Astrocyte (in vitro differentiated cells and primary cell): ENCODE measurements at places on chromosomes 2 and 18. TPM values are rescaled to one million over a fixed set of nuclear protein-coding genes. Genes with fewer than 3 reads are reported as not detected.

The LONRF2 gene
- 0.45 and 0.62 TPM in 2 replicates for total RNA-seq

The RNF25 gene
- 44.7 and 47.3 TPM in 2 replicates for total RNA-seq

The CTAGE1 gene
- 0.12 and 0.30 TPM in 2 replicates for total RNA-seq

- H3K4me1 ChIP-seq = no peaks in the 10 kb centered on the region
- no peak overlapping the region for H3K4me3 ChIP-seq
- DNase-seq = no peak
- H3K27ac ChIP-seq = no peak overlapping the region
- no peaks in the 10 kb centered on the region for H3K27me3 ChIP-seq
These were observed 109.7 kb upstream of the ZNF236 start for GRCh38 chr18:76712511-76713140.

- DNase-seq = peak; percentile 55
- no peaks in the 10 kb centered on the region for H3K27me3 ChIP-seq
- no peak overlapping the region for H3K27ac ChIP-seq
- H3K4me1 ChIP-seq = no peaks in the 10 kb centered on the region
- H3K4me3 ChIP-seq = no peak overlapping the region
These were observed 59.9 kb downstream of the TNP1 start for GRCh38 chr2:216799873-216800431.

GRCh38 chr2:45216118-45216517 is 206.9 kb upstream of the SIX2 start:
- no peaks in the 10 kb centered on the region for H3K4me1 ChIP-seq

GRCh38 chr2:56347881-56348280 is 164.1 kb downstream of the CCDC85A start:
- no peak overlapping the region for H3K27ac ChIP-seq
- DNase-seq = no peak
- no peak overlapping the region for H3K4me3 ChIP-seq
- H3K36me3 ChIP-seq = no peaks in the 10 kb centered on the region
- no peaks in the 10 kb centered on the region for H3K27me3 ChIP-seq

- peaks cover 38% of the 10 kb centered on the region for H3K4me1 ChIP-seq
- H3K27me3 ChIP-seq = no peaks in the 10 kb centered on the region
- no peak for DNase-seq
- H3K36me3 ChIP-seq = no peaks in the 10 kb centered on the region
These were observed 32.4 kb downstream of the KCNK3 start for GRCh38 chr2:26724784-26725520.

DNA sequence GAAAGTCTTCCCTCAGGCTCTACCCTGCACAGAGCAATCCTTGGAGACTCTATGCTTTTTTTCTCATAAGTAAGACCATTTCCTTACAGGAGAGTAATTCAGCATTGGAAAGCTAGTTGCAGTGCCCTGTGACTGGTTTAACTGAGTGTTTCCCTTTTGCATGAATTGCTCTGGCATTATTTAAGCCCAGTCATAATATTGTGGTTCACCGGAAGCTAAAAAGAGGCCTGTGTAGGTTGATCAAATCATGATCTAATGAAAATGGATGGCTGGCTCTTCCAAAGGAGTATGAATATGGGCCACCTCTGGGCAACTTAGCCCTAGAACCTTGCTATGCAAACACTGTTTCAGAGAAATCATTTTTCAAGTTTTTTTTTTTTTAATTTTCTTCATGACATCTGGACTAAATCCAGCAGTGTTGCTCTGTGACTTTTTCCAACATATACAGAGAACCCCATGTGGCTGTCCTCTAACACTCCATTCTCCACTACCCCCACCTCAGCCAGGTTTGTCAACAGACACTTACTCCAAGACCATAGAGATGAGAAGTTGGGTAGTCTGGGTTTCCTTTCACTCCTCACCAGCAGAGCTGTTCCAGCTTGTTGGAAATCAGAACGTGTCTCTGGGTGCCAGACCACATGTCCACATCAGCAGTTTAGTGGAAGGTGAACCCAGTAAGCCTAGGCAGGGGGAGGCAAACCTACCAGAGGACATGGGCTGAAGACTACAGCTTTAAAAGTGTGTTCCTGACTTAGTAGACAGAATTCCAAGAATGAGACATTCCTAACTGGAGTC is 175.2 kb upstream of the SLC14A2 start:
- no peaks in the 10 kb centered on the region for H3K36me3 ChIP-seq
- H3K27ac ChIP-seq = no peak overlapping the region
- peak; percentile 23 for DNase-seq
- H3K4me3 ChIP-seq = no peak overlapping the region
- H3K27me3 ChIP-seq = peaks cover 2% of the 10 kb centered on the region
